ENCODE measurements at places on chromosomes 2 and 18. TPM values are rescaled to one million over a fixed set of nuclear protein-coding genes. Genes with fewer than 3 reads are reported as not detected.
A peak's percentile ranks its signal among the peaks of the same experiment; 100 is the strongest.

GRCh38 chr2:190835303-190835930 is 45.2 kb upstream of the GLS start:
- DNase-seq: no peak

GRCh38 chr2:212665948-212666347 is 127.3 kb upstream of the ERBB4 start:
- no peak for DNase-seq

GRCh38 chr2:164967781-164968228 is 12.5 kb upstream of the SLC38A11 start:
- peak; percentile 100 for DNase-seq

The TYW5 gene
- total RNA-seq: 7.3 TPM

DNA sequence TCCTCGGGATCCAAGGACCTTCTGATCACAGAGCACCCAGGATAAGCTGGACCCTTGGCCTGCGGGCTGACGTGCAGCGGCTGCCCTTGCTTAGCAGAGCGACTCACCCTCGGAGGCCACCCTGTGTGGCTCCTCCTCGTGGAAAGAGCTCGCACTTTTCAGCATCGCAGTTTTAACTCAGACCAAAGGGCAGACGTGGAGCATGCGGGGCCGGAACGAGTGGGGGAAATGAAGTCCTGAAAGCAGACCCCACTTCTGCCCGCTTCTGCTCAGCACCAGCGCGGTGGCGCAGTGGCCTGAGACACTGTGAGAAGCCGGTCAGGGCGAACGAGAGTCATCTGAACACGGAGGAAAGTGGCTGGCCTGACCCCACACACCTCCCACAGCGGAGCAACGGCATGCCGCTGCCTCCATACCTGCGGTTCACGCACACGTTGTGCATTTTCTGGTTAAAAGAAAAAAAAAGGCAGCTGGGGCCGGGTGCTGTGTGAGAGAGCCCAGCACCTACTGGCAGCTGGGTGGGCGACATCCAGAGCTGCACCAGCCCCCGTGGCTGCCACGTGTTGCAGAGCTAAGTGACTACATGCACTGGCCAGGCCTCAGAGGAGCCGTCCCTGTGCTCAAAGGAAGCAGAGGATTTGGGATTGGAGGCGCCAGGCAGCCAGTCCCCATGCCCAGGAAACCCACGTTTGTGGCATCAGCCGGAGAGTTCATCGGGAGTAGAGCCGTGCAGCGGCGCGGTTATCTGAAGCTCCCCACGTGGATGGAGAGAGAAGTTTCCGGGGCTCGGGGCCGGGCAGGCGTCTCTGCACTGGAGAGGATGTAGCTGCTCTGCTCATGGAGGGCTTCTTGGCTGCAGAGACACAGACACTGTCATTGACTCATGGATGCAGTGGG is 89.7 kb downstream of the USP40 start:
- DNase-seq: no peak

GRCh38 chr18:23921716-23922285 is 92.8 kb upstream of the TTC39C start:
- peak; percentile 32 for DNase-seq

- no peak for DNase-seq
Measured at GRCh38 chr2:47309952-47310800, 92.8 kb upstream of the MSH2 start.

- DNase-seq: no peak
Measured at GRCh38 chr2:88258208-88258607, 88.1 kb downstream of the THNSL2 start.

GRCh38 chr2:120438301-120439066 is 92.5 kb downstream of the INHBB start:
- DNase-seq: no peak

- no peak for DNase-seq
Measured at GRCh38 chr18:63936932-63937393, 12.1 kb upstream of the HMSD start.

GRCh38 chr2:237160271-237160919 is 74.7 kb downstream of the COPS8 start:
- DNase-seq: no peak

DNA sequence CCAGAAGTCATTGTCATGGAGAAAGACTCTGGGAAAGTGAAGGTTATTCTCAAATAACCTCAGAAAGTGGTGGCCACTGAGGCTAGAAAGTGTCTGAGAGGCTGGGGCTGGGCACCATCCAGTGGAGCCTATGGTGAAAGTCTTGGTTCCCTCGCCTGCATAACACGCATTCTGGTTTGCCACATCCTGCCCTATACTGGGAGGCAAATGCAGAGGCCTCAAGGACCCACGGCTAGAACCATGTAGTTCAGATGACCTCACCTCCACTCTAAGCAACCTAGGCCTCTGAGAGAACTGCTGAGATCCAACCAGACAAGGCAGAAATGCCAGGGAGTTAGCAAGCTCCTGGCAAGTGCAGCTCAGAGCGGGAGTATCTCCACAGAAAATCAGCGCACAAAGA is 5.1 kb downstream of the ITGB6 start:
- no peak for DNase-seq

GRCh38 chr18:35998967-35999366 is 26.5 kb downstream of the RMP24 start:
- no peak for DNase-seq

GRCh38 chr18:28494151-28494550 is 317.2 kb upstream of the CDH2 start:
- DNase-seq: no peak

DNA sequence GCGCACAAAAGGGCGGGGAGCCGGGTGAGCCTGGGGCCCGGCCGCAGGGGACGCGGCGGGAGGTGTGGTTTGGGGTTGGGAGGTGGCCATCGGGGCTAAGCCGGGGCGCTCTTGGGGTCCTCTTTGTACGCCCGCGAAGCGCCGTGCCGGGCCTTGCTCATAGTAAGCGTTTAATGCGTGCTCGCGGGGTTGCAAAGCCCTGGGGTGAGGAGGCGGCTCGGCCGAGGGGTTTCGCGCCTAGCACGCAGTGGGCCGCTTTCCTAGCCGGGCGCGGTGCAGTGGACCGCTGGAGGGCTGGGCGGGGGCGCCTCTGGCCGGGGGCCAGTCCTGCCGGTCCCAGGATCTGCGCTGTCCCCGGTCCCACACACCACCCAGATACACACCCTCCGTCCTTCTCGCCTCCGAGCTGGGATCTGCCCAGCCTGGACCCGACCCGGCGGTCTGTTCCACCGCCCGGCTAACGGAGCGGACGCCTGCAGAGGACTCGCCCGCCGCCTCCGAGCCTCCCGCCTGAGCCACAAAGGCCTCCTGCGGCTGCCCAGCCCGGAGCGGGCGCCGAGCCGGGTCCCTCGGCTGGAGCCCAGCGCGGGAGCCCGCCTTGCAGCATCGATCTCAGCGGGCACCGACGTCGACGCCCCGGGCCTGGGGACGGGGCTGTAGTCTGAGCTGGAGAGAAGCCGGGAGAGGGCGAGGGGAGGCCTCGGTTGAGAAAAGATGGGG is 564 bp downstream of the DPYSL5 start:
- DNase-seq: no peak

The PROKR1 gene
- total RNA-seq: 0.14 TPM

The FAM110C gene
- 6.1 TPM for total RNA-seq

DNA sequence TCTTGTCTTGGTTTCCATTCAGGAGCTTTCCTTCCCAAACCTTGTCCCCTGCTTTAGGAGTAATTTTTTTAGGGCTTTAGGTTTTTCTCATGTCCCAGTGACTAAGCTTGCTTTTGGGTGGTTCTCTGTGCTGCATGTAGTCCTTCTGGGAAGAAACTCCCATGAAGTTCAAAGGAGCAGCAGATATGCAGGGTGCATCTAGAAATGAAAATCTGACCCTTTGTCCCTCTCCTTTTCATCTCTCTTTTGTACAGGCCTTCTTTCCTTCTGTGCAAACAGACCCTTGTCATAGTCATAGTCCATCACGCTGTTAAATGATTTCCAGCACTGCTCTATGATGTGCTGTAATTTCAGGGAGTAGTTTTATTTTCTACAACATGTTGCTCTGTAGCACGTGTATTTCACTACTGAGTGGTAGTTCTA is 20.4 kb downstream of the FMNL2 start:
- DNase-seq: no peak

Measured in epithelial cell of proximal tubule (primary cell).